ENCODE measurements at places on chromosomes 2 and 18.

DNA sequence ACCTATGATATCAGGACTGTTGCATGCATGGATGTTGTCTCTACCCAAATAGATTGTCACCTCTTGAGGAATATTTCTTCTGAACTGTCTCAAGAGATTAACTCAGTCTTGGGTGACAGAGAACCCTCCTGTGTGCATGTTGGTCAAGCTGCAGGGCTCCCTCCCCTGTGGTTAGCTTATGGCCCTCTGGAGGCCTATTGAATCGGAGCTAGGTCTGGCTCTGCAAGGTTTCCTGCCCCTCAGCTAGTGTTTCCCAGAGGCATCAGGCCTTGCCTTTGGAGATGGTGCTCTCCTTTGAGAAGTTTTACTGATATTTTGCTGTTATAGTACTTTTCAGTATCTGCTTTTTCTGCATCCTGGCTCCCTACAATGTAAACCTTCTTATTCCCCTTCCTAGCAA is 769.2 kb upstream of the FAM98A start:
- DNase-seq, result no peak

- DNase-seq, result no peak
Observed at GRCh38 chr2:103738108-103738507, 976.3 kb downstream of the TMEM182 start.

DNA sequence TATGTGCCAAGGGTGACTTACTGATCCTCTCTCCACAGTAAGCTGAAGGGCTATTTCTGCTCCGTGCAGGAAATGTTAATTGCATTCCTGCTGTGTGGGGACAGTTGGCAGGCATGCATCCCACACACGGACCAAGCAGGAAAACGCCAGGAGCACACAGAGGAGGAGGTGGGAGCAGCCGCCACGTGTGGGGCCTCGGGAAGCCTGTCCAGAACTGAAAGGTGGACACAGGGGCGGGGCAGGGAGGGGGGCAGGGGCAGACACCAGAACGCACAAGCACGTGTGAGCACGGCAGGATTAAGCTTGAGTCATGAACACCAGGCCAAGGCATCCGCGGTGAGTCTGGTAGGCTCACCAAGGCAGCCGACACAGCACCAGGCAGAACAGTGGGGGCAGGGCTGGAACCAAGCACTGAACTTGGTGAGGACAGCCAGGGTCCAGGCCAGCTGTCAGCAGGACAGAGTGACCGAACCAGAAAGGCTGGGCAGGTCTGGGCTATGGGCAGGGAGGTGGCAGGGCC is 177.1 kb downstream of the EIPR1 start:
- DNase-seq, result no peak

GRCh38 chr2:74179063-74179865 is 585 bp upstream of the MOB1A start:
- DNase-seq, result no peak

GRCh38 chr2:173990245-173990644 is 25.1 kb upstream of the SP3 start:
- no peak for DNase-seq

GRCh38 chr2:169865492-169865891 is 38.2 kb downstream of the UBR3 start:
- no peak for DNase-seq

DNA sequence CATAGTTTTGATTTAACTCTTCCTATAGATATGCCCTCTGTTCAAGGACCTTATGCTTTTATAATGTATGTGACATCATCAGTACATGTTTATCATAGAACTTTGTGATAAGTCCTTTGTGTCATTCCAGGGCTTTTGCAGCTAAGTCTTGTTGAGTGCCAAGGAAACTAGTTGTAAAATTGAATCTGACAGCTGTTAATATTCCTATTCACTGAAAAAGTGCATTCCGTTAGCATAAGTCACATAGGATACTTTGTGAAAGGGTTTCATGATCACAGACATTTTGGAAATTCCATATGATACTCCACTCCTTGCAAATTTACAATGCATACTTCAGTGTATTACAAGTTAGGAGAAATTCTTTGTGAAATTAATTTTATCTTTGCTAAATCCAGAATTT is 503.4 kb downstream of the CCDC85A start:
- no peak for DNase-seq

DNA sequence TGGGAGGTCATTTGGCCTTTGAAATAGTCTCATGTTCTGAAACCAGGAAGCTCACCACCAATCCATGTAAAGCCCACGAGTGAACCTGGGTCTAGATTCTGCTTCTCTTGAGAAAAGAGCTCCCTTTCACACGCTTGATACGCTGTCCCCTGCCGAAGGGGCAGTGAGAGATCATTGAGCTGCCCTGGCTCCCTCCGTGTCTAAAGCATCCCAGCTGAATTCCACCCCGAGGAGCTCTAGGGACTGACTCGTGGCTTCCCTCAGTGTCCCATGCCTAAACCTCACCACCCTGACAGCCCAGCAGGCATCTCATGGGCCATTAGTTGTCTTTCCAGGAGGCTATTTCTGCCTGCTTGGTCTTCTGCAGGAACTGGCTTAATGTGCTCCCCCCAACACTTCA is 68.6 kb downstream of the COL6A3 start:
- DNase-seq, result no peak

DNA sequence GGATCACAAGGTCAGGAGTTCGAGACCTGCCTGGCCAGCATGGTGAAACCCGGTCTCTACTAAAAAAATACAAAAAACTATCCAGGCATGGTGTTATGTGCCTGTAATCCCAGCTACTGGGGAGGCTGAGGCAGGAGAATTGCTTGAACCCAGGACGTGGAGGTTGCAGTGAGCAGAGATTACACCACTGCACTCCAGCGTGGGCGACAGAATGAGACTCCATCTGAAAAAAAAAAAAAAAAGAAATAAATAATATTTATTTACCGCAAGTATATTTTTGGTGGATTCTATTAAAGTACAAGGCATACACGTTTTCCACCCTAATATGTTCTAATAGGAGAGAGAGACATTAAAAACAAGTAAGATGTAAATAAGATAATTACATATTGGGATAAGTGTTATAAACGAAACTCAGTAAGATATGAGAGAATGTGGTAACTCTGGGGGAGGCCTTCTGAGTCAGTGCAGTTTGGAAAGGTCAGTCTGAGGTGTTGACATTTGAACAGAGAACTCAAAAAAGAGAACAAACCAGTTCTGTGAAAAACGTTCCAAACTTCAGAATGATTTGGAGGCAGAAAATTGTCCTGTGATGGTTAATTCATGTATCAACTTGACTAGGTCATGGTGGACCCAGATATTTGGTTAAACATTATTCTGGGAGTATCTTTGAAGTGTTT is 8.8 kb upstream of the POLI start:
- no peak for DNase-seq

GRCh38 chr2:154375579-154375931 is 322.9 kb upstream of the KCNJ3 start:
- DNase-seq, result no peak

DNA sequence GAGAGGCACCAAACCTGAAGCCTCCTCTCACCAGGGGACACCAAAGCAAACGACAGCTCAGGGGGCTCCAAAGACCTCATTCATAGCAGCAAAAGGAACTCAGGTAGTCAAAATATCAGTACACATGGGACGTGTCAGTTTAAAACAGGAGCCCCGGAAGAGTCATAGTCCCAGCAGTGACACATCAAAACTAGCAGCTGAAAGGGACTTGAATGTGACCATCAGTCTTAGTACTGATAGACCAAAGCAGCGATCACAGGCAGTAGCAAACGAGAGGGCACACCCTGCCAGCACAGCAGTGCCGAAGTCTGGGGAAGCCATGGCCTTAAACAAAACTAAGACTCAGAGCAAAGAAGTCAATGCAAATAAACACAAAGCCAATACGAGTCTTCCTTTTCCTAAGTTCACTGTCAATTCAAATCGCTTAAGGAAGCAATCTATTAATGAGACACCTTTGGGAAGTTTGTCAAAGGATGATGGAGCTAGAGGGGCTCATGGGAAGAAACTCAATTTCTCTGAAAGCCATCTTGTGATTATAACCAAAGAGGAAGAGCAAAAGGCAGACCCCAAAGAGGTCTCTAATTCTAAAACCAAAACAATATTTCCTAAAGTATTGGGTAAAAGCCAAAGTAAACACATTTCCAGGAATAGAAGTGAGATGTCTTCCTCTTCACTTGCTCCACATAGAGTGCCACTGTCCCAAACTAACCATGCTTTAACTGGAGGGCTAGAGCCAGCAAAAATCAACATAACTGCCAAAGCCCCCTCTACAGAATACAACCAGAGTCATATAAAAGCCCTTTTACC is 1.2 kb downstream of the GALNT5 start:
- no peak for DNase-seq

DNA sequence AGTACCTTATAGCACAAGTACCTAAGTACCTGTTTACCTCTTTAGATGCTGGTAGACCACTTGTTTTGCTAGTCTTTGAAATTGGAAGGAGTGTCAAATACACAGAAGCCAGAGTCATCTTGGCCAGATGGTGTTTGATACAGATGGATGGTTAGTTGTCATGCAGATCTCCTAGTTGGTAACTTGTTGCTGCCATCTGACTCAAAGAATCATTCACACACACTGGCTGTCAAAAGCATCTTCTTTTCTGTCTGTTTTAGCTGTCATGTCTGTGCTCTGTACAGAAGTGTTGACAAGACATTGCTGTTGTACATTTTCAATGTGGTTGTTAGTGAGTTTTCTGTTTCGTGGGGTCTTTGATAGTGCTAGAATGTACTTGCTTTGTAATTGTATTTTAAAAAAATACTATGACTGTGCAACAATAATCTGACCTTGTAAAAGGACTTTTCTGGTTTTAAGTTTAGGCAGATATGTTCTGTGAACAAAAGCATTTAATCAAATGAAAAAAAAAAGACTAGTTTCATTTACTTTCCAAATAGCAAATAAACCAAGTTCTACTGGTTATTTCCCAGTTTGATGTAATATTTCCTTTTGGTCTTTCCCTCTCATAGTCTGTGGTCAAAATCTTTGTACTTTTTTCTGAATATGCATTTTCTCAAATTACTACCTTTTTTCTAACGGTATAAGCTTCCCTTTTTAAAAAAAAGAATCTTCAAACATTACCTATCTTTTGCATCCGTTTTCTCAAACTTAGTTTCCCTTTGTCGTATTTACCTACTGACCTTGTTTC is 39.9 kb downstream of the TANK start:
- no peak for DNase-seq

DNA sequence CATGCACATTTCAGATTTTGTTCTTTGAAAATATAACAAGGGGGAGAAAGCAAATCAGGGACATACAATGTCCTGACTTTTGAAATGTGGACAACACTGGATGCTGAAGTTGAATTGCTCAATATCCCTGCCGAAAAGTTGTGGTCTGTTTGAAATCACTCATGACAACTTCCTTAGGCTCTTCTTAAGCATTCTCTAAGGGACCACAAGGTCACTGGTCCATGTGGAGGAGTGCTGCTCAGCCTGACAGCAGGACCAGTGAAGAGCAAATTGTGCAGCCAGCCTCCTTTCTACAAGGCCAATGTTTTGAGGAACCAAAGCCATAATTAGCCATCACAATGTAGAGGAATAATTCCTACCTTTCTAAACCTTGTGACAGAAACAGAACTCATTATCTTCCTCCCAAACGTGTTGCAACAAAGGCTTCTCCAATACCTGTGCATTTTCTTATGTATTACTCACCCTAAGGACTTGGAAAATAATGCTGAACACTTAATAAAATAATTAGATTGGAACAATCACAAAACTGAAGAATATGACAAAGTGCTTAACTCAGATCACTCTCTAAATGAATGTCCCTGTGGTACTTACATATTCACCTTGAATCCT is 1477.6 kb upstream of the NXPH2 start:
- no peak for DNase-seq

GRCh38 chr2:235721625-235722024 is 227.8 kb downstream of the AGAP1 start:
- DNase-seq, result no peak

- DNase-seq, result no peak
Observed at GRCh38 chr2:174442546-174443510, 44.0 kb downstream of the GPR155 start.

GRCh38 chr2:27754831-27755230 is 16.7 kb upstream of the MRPL33 start:
- no peak for DNase-seq

DNA sequence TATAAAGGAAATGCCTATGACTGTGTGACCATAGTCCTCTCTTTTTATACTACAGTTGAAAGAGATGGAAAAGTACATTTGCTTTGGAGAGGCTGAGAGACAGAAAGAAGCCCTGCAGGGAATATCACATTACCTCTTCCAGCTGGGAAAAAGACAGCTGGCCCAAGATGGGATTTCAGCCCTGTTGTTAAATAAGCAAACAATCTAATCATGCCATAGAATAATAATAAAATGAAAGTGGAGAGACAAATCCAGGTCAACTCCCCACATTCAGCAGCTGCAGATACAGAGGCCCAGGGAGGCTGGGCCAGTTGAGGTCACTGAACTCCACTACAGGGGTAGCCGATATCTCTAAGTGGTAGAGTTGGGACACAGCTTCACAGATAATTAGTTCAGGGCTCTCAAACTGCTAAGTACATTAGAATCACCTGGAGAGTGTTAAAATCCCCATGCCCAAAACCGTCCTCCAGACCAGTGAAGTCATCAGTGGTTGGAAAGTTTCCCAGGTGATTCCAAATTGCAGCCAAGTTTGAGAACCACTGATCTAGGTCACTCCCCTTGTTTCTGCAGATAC is 81.9 kb downstream of the MOGAT1 start:
- no peak for DNase-seq

DNA sequence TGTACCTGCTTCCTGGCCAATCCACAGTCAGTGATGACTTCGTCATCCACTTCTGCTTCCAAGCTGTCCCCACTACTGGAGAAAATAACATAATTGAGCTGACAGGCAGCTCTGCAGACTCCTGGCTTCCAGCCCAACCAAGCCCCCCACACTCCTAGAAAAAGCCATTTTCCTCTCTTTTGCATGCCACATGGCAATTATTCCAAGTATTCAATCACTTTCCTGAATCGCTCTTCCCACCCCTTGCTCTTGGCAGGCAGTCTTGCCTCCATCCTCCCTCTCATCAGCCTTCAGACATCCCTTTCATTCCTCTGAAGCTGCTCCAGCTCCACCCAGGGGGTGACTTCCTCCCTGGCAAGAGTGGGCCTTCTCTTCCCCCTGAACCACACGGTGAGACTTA is 14.3 kb upstream of the ST8SIA5 start:
- no peak for DNase-seq

GRCh38 chr2:150847578-150847977 is 360.1 kb upstream of the RND3 start:
- no peak for DNase-seq

- no peak for DNase-seq
Observed at GRCh38 chr2:222105046-222105445, 193.8 kb downstream of the PAX3 start.

Measured in stimulated activated CD4-positive, alpha-beta T cell treated with anti-CD3 and anti-CD28 coated beads, Interleukin-12 subunit alpha, Interleukin-12 subunit beta, amount 100 ng/mL, for 24 hours (primary cell).